ENCODE measurements at places on chromosomes 7 and 10.
A peak's percentile ranks its signal among the peaks of the same experiment; 100 is the strongest.

- no peak for DNase-seq
These were observed 141.2 kb downstream of the LYZL1 start for GRCh38 chr10:29430101-29430500.

DNA sequence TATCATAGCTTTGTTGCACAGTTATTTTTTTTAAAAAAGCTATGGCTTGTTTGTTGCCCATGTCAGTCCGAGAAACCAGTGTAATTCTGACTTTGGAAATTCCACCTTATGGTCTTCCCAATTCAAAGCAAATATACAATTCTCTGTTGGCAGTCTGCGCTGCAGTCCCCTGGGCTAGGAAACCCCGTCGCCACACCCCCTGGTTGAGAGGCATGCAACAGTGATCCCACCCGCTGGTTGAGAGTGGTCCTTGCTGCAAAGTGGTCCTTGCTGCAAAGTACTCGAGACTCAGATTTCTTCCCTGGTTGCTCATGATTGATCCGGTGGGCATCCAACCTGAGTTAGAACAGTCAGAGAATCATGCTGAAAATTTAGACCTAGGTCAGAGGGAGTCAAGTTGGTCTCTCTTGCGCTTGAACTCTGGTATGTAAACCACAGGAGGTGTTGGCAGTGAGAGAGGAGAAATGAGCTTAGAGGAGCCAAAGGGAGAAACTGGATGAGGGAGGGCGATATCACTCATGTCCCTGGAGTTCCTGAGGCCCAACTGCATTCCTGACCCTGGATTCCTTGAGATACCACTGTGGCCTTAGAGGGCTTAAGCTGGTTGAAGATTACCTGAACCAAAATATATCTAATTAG lies 45.0 kb upstream of the STK17A start:
- no peak for DNase-seq

GRCh38 chr10:73246646-73247508 lies at the start of gene DNAJC9:
Gene DNAJC9 (minus strand): TSS chr10:73247255. CDS start chr10:73247189, 66 bp downstream.
- DNase-seq, result peak; percentile 99

DNA sequence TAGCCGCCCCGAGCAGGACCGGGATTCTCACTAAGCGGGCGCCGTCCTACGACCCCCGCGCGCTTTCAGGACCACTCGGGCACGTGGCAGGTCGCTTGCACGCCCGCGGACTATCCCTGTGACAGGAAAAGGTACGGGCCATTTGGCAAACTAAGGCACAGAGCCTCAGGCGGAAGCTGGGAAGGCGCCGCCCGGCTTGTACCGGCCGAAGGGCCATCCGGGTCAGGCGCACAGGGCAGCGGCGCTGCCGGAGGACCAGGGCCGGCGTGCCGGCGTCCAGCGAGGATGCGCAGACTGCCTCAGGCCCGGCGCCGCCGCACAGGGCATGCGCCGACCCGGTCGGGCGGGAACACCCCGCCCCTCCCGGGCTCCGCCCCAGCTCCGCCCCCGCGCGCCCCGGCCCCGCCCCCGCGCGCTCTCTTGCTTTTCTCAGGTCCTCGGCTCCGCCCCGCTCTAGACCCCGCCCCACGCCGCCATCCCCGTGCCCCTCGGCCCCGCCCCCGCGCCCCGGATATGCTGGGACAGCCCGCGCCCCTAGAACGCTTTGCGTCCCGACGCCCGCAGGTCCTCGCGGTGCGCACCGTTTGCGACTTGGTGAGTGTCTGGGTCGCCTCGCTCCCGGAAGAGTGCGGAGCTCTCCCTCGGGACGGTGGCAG lies at the start of gene MGMT:
MGMT (plus strand) TSS at position 539 of the 656 bp plus-strand sequence.
- peak; percentile 99 for DNase-seq

DNA sequence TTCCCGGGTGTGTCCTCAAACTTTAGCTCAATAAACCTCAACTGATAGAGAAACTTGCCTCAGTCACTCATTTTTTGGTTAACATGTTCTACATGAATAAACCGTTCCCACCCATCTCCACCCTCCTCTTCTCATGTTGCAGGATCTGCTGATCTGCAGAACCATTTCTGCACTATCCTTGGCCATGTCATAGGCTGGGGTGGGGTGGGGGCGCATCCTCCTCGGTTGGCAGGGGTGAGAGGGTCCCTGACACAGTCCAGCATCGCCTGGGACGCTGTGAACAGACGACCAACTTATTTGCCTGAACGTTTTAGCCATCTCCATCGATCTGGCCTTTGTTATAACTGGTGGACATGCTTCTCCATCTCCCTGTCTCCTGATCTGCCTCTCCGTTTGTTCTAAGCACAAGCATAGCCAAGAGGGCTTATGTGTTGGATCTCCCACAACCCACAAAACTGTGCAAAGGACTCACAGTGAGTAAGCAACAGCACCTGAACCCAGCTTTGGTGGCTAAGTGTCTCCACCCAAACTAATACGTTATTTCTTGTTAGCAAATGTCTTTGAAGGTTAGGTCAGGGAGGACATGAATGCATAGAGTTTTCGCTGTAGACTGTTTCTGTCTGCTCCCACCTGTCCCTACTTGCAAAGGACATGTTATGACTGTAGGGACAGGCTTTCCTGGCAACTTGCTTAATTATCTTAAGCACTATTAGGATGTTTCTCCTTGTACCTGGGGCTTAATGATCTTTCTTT lies 51.7 kb downstream of the PRKCQ start:
- DNase-seq, result no peak

DNA sequence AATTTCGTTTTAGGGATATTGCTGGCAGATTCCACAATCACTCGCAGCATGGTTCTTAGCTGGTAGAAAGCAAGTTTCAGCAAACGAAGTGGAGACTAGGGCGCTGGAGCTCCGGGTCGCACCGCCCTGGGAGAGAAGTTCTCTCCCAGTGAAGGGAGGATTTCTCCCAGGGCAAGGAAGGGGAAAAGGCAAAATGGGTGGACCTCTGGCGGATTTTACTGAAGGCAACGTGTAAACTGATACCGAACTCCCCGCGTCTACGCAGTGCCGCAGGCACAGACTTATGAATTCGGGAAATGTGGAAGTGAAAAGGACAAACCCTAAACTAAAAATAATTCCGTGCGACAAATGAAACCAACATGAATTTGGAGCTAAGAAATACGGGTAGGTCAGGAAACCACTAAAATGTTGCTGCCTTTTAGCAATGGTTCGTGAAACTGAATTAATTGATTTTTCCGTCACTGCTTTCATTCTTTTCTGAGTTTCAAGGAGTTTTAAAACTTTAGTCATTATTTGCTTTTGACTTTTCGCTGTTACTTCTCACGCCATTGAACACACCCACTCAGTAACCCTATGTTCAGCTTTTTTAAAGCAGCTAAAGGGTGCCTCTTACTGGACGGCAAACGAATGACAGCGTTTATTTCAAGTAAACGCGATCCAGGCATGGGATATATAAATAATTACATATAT lies at the start of gene MYOF:
MYOF (minus strand) TSS at position 190 of the 690 bp plus-strand sequence; CDS start at position 50, 140 bp downstream.
- DNase-seq, result peak; percentile 63
